GM23248 (cell line): ENCODE measurements at places on chromosomes 7 and 10. TPM values are rescaled to one million over a fixed set of nuclear protein-coding genes. Genes with fewer than 3 reads are reported as not detected.

- DNase-seq: peak; percentile 73
Measured at GRCh38 chr7:112205343-112206237, 609 bp downstream of the DOCK4 start.

TCERG1L gene
- total RNA-seq: not detected in 2 replicates

DNA sequence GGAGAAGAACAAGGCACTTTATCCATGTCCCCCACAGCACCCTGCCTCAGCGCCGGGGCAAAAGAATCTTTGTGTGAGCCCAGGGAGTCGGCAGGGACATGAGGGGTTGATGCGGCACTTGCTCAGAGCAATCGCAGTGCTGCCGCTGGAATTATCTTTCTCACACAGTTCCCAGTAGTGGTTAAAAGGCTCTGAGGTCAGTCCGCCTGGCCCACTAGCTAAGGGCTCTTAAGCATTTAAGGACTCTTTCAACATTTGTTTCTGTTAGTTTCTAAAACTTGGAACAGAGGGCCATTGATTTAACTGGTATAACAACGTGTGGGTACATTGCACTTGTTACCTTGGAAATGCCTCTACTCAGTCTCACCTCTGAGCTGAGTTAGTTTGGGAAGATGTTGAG is 208.0 kb upstream of the C7orf33 start:
- no peak for DNase-seq

HOGA1 gene
- 0.22 TPM in 1 of 2 replicates, not detected in the other for total RNA-seq

- no peak for DNase-seq
Measured at GRCh38 chr7:966291-967069, 8.9 kb downstream of the COX19 start.

DNA sequence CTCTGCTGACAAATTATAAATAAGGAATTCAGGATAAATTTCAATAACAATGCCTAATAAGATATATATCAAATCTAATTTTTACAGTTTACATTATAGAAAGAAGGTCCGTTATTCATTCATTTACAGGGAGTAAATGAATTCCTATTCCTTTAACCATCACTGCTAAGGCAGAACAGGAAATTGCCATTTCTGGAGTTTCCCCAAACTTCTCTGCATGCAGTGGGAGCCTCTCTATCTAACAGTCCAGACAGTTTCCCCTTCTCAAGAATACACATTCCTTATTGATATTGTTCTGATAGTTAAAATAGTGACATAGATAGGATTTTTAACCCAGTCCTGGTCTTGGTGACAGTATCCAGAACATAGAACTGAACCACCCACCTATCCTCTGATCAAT is 24.3 kb downstream of the MKI67 start:
- DNase-seq: no peak
